ENCODE measurements at places on chromosomes 6 and 20.

DNA sequence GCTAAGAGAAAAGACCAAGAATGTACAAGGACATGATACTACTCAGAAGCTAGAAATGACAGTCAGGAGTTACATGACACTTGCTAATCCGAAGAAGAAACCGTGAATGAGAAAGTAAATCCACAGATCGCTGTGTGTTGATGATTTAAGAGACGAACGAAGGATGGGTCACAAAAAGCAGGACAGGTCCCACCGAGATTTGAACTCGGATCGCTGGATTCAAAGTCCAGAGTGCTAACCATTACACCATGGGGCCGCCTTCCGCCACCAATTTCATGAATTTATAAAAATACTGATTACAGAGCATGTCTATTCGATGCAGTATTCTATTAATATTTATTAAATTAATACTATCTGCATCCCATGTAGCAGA lies 54.0 kb upstream of the BTN3A2 start:
- no peaks in the 10 kb centered on the region for H3K36me3 ChIP-seq
- peak overlapping the region; percentile 61 for H3K4me3 ChIP-seq
- no peak overlapping the region for H3K27ac ChIP-seq
- peak; percentile 21 for DNase-seq
- no peaks in the 10 kb centered on the region for H3K4me1 ChIP-seq
- no peaks in the 10 kb centered on the region for H3K27me3 ChIP-seq

DNA sequence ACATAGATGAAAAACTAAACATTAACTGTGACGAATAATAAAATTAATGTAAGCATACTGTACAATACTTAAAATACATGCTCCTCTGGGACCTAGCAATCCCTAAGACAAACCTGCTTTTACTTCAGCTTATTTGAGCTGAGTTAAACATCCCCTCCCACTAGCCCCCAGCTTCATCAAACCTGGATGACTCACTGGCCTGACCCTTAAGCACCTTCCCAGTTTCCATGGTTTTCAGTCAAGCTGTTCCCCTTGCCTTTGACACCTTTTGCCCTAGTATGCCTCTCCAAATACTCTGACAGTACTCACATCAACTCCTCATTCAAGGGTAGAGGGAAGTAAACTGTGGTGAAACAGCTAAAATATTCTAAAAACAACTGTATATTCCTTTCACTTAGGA lies 4.2 kb downstream of the ELOVL4 start:
- no peak for DNase-seq
- no peak overlapping the region for H3K27ac ChIP-seq
- H3K36me3 ChIP-seq: no peaks in the 10 kb centered on the region
- peaks cover 14% of the 10 kb centered on the region for H3K4me1 ChIP-seq
- no peak overlapping the region for H3K4me3 ChIP-seq
- no peaks in the 10 kb centered on the region for H3K27me3 ChIP-seq

- H3K36me3 ChIP-seq: no peaks in the 10 kb centered on the region
- no peak overlapping the region for H3K4me3 ChIP-seq
- no peaks in the 10 kb centered on the region for H3K27me3 ChIP-seq
- no peak for DNase-seq
- no peaks in the 10 kb centered on the region for H3K4me1 ChIP-seq
Observed at GRCh38 chr6:95094751-95095663, 482.3 kb upstream of the MANEA start.

GRCh38 chr6:108294297-108294726 lies 542 bp upstream of the AFG1L start:
- no peaks in the 10 kb centered on the region for H3K36me3 ChIP-seq
- H3K27me3 ChIP-seq: no peaks in the 10 kb centered on the region
- peak overlapping the region; percentile 86 for H3K4me3 ChIP-seq
- peak overlapping the region; percentile 92 for H3K27ac ChIP-seq
- H3K4me1 ChIP-seq: no peaks in the 10 kb centered on the region

GRCh38 chr20:12535316-12535715 lies 473.5 kb upstream of the SPTLC3 start:
- no peak for DNase-seq
- H3K27me3 ChIP-seq: no peaks in the 10 kb centered on the region
- H3K27ac ChIP-seq: no peak overlapping the region
- H3K36me3 ChIP-seq: no peaks in the 10 kb centered on the region
- no peaks in the 10 kb centered on the region for H3K4me1 ChIP-seq

DNA sequence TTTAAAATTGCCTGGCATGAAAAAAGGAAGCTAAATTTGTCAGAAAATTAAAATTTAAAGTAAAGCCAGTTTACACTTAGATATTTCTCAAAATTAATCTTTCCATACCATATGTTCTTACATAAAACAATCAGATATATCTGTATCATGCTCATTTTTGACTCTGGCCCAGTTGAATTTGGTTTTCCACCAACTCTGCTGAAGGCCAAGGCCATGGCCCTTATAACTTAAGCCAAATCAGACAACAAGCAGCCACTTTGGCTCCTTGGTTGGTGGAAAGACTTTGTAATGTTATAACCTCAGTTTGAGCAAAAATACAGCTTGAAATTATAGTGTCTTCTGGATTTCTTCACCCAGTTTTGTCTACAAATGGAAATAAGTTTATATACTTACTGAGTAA lies 97.3 kb downstream of the CENPW start:
- H3K27ac ChIP-seq: no peak overlapping the region
- no peak overlapping the region for H3K4me3 ChIP-seq
- H3K27me3 ChIP-seq: no peaks in the 10 kb centered on the region
- H3K4me1 ChIP-seq: 0 out of 2 replicates have a peak, but pooled peaks cover 4% of the 10 kb centered on the region

DNA sequence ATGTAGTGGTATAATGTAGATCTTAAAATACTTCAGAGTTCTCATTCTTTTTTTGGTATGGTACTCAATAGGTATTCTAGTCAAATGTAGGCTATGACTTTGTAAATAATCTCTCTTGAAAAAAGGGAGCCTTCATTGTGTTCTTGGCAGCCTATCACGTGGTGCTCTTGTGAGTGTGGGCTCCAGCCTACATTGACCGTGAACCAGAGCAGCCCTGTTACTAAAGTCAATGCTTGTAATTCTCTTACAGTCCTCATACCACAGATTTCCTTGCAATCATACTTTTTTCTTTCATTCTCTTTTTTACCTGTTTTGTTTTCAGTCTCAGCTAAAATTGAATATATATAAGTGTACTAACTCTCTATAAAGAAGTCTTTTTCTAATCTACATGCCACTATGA lies 31.1 kb downstream of the ARID1B start:
- no peak for DNase-seq
- H3K4me1 ChIP-seq: no peaks in the 10 kb centered on the region
- H3K4me3 ChIP-seq: no peak overlapping the region
- H3K27ac ChIP-seq: no peak overlapping the region
- H3K36me3 ChIP-seq: no peaks in the 10 kb centered on the region

DNA sequence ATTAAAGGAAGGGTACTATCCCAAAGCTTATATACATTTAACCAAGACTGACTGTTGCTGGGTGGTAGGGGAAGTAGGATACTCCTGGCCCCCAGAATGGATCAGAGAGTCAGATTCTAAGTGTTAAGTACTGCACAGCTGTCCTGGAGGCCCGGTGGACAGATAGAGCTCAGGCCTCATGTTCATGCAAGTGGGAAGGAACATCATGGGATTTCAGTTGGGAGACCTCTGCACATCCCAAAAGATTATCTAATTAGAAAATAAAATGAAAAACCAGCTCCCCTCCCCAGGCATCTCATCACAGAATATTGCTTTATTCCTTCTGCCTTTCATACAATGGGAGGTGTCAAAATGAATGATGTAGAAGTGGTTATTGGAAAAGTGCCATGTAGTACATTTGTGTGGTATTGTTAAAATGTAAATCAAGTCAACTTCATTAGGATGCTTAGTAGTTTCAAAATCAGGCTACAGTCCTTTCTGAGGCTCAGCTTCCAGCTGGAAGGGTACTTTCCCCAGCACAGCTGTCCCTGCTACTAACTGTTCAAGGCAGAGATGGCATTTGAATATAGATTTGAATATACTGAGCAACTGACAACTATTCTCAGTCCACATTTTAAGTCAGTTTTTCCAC lies 82.9 kb downstream of the SLC35B3 start:
- peaks cover 10% of the 10 kb centered on the region for H3K4me1 ChIP-seq
- no peak overlapping the region for H3K27ac ChIP-seq
- H3K27me3 ChIP-seq: no peaks in the 10 kb centered on the region
- H3K4me3 ChIP-seq: no peak overlapping the region
- DNase-seq: no peak

GRCh38 chr6:112251171-112251875 lies 3.0 kb downstream of the LAMA4 start:
- no peak for DNase-seq
- H3K27ac ChIP-seq: no peak overlapping the region
- no peak overlapping the region for H3K4me3 ChIP-seq
- no peaks in the 10 kb centered on the region for H3K36me3 ChIP-seq

GRCh38 chr6:92132457-92132856 lies 1286.9 kb downstream of the EPHA7 start:
- no peaks in the 10 kb centered on the region for H3K27me3 ChIP-seq
- H3K4me1 ChIP-seq: no peaks in the 10 kb centered on the region
- no peak overlapping the region for H3K4me3 ChIP-seq
- no peak for DNase-seq
- no peak overlapping the region for H3K27ac ChIP-seq

DNA sequence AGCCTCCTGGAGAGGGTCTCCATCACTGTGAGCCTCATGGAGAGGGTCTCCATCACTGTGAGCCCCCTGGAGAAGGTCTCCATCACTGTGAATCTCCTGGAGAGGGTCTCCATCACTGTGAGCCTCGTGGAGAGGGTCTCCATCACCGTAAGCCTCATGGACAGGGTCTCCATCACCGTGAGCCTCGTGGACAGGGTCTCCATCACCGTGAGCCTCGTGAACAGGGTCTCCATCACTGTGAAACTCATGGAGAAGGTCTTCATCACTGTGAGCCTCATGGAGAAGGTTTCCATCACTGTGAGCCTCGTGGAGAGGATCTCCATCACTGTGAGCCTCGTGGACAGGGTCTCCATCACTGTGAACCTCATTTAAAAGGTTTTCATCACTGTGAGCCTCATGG lies 140.0 kb downstream of the ERMARD start:
- H3K4me3 ChIP-seq: no peak overlapping the region
- no peak for DNase-seq
- no peaks in the 10 kb centered on the region for H3K4me1 ChIP-seq
- H3K27me3 ChIP-seq: 0 out of 2 replicates have a peak, but pooled peaks cover 3% of the 10 kb centered on the region
